ENCODE measurements at places on chromosomes 5 and 9. TPM values are rescaled to one million over a fixed set of nuclear protein-coding genes. Genes with fewer than 3 reads are reported as not detected.

Gene GAS1
- total RNA-seq = 5.0 TPM

Gene GFI1B
- 0.41 TPM for total RNA-seq

Gene OR1Q1
- total RNA-seq = not detected

Gene PCA3
- total RNA-seq = not detected

Gene PCSK5
- 17.8 TPM for total RNA-seq

Gene GRIA1
- 0.76 TPM for total RNA-seq

Gene CSF1R
- 0.20 TPM for total RNA-seq

Gene SEC16A
- total RNA-seq = 70.9 TPM

- no peak for DNase-seq
These were observed 30.4 kb downstream of the TBC1D2 start for GRCh38 chr9:98225015-98225442.

GRCh38 chr9:124659099-124659659 is 111.9 kb downstream of the NR6A1 start:
- peak; percentile 45 for DNase-seq

DNA sequence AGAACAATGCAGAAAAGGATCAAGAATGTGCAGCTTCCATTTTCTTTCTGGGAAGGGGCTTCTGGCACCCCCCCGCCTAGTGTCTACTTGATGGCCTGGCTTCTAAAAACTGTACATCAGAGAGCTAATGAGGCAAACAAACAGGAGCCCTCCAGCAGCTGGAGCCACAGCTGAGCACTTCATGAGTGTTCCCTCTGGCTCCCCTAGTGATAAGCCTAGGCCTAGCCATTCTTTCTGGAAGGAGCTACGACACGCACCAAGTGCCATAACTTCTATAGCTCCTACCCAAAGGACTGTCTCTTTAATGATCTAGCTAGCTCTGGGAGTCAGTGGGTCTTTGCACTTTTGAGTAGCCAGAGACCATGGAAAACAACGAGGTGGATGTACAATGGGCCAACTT is 66.1 kb downstream of the DNAH5 start:
- DNase-seq = peak; percentile 15

DNA sequence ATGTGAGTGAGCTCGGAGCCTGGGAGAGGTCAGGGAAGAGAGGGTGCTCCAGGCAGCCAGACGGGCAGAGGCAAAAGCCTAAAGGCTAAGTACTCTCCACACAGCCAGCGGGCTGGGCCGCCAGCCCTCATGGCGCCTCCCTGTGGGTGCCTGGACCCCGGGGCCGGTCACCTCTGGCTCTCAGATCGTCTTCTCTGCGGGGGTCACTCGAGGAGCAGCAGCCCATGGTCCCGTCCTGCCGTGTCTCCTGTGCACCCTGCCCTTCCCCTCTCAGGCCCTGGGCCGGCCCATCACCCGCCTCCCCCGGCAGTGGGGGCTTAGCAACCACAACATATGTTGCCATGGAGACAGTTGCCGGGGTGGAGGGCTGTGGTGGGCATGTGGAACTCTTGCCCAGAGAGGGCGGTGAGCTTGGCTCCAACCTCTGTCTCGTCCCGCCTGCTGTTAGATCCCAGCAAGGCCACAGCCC is 4.2 kb downstream of the AK1 start:
- no peak for DNase-seq

- no peak for DNase-seq
These were observed 236.1 kb downstream of the ADAMTSL1 start for GRCh38 chr9:18710065-18710464.

- DNase-seq = no peak
These were observed 43.5 kb downstream of the FGF1 start for GRCh38 chr5:142642427-142642826.

GRCh38 chr5:58363461-58364249 is 96.2 kb downstream of the PLK2 start:
- no peak for DNase-seq

GRCh38 chr9:104586496-104587180 is 12.6 kb downstream of the OR13C5 start:
- DNase-seq = no peak

DNA sequence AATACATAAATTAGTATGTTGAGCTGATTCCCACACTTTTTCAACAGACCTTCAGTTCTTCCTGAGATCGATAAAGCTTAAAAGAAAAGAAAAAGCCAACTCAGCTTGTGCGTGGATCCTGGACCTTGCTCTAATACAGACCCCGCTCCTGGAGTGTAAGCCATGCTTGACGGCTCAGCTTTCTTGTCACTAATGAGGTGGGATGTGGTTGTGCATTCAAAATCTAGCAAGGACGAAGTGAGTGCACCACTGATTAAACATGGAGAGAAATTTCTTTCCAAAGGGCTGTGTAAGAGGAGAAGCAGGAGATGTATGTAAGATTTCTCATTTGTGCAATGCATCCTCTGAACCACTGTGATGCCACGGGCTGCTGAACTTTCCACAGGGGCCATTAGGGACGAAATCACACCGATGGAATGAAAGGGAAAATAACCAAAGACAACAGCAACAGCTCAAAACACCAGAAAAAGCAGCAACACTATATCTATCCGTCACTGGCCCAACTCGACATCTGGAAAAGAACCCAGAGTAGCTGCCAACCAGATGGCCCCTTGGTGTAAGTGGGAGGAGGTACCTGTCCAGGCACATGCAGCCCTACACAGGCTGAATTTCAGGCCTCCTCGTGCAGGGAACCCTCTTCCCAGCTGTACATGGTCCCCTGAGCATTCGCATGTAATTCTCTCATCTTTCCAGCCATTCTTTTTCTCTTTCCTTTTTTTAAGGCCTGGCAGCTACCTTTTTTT is 178.9 kb downstream of the SREK1 start:
- DNase-seq = no peak

DNA sequence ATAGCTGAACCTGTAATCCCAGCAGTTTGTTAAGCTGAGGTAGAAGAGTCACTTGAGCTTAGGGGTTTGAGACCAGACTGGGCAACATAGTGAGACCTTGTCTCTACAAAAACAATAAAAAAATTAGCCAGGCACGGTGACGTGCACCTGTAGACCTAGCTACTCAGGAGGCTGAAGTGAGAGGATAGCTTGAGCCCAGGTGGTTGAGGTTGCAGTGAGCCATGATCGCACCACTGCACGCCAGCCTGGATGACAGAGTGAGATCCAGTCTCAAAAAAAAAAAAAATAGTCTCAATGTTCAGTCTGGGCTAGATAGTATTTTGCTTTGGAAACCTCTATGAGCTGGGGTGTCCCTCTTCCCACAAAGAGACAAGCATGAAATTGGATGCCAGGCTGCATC is 51.9 kb upstream of the IQGAP2 start:
- no peak for DNase-seq

GRCh38 chr5:8462565-8462964 is 593.6 kb downstream of the MTRR start:
- no peak for DNase-seq

GRCh38 chr5:82942083-82942881 is 134.9 kb downstream of the TMEM167A start:
- no peak for DNase-seq

- DNase-seq = no peak
These were observed 223.2 kb downstream of the PBX3 start for GRCh38 chr9:125970340-125970739.

- no peak for DNase-seq
These were observed 147.6 kb downstream of the ST8SIA4 start for GRCh38 chr5:100755435-100755834.

DNA sequence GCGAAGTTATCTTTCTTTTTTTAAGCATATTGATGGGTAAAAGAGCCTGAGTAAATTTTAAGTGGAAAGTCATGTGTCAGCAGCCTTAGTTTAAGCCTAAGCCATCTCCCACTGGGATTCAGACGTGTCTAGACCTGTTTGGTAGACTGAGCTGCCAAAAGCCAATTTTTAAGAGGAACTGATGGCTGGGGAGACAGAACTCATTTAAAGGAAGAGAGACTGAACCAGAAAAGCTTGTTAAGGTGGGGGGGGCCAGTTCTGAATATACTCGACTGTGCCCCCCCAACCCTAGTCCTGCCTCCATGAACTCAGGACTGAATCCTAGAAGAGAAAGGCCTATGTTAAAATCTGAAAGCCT is 58.3 kb upstream of the PLPP1 start:
- DNase-seq = no peak

GRCh38 chr5:142810743-142811290 is 40.6 kb downstream of the ARHGAP26 start:
- DNase-seq = no peak

DNA sequence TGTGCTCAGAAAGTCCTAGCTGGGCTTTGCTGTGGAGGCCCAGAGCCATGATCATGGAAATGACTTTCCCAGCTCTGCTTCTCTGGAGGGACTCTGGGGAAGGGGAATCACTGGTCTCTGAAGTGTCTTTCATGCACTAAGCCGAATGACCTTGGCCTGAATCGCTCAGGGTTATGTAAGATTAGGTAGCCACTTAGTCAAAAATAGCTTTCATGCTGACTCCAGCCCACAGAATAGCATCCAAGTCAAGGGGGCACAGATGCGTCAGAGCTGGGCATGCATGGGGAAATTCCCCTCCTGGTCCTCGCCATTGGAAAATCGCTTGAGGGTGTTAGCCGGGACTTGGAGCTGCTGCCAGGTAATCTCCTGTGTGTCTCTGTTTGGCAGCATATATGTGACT is 36.1 kb upstream of the PPARGC1B start:
- DNase-seq = no peak

- peak; percentile 68 for DNase-seq
These were observed at the start of gene ADAMTSL1 for GRCh38 chr9:18473652-18474279. TSS of gene ADAMTSL1 (plus strand) at chr9:18474153. CDS start at chr9:18474233, 80 bp downstream.

GRCh38 chr5:65535529-65535987 is 27.4 kb downstream of the CENPK start:
- DNase-seq = no peak

- DNase-seq = no peak
These were observed 6.3 kb downstream of the DOLK start for GRCh38 chr9:128940946-128941755.
